KG1 (cell line): ENCODE measurements at places on chromosomes 11 and 22.

DNA sequence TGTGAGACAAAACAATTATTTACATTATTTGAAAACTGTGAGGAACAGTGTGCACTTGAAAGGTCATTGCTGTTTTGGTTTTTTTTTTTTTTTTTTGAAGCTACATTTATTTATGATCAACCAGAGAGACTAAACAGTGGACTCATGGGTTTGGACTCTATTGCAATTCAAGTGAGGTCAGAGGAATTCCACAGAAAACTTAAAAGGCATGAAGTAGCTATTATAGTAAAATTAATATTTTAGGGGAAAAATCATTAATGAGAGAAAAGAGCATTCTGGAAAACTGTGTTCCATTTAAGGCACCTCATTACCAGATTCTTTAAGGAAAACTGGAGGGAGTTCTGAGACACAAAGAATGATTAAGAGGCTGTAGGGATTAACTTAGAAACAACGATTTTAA is 102.8 kb downstream of the WNT11 start:
- no peak for DNase-seq

DNA sequence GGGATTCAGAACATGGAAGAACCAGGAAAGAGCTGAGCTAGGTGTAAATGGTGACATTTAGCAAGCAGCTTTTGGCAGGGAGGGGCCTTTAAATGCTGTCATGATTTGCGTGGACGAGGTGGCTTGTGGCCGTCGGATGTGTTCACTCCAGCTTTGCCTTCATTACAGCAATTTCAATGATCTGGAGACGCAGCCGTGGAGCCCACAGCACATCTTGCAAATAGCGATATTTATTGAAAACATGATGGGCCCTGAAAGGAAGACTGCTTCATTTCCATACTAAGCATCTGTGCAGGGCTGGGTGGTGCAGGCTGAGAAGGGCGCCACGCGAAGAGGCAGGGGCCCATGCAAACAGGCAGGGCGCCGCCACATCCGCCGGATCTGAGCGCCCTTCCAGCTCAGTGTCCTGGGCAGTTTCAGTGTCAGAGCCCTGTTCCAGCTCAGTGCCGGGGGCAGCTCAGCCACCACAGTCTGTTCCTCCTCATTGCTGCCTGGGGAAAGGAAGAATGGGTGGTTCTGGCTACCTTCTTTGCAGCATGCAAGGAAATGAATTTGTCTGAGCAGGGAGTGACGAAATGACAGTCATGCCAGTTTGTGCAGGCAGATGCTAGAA is 111.1 kb upstream of the TTC12 start:
- no peak for DNase-seq

DNA sequence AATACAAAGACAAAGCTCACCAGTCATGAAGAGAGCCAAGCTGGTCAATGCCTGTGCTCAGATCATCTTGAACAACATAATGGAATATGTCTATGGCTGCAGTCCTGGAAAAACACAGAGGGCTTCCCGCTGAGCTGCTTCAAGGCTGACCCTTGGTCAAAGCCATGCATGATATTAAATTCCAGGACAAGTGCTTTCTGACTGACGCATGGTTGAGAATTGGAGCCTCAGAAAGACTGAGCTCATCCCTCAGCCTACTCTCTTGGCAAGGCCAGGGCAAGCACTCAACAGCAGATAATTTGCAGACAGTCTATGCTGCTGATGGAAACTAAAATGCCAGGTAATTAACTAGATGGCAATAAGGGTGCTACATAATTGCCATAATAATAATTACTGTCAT is 89.2 kb downstream of the GALNT18 start:
- no peak for DNase-seq

GRCh38 chr11:87127101-87127500 is 89.4 kb downstream of the TMEM135 start:
- no peak for DNase-seq

GRCh38 chr11:122737951-122738693 is 82.6 kb downstream of the UBASH3B start:
- DNase-seq, result no peak

DNA sequence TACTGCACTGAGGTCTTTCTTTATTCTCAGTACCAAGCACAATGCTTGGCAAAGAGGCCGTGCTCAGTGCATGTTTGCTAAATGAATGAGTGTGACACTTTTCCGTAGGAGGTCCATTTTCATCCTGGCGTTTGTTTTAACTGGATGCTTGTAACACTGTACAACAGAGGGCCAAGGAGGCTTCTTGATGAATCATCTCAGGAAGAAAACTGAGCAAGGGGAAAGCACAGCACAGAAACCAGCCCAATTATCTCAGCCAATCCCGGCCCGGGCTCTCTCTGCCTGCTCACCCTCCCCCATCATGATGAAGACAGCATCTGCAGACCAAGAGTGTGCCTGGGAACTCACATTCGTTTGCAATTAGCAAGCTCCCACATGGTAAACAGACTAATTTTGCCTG is 570.3 kb downstream of the OPCML start:
- DNase-seq, result no peak

- DNase-seq, result no peak
Measured at GRCh38 chr11:80779905-80780605, 1339.2 kb upstream of the TENM4 start.

DNA sequence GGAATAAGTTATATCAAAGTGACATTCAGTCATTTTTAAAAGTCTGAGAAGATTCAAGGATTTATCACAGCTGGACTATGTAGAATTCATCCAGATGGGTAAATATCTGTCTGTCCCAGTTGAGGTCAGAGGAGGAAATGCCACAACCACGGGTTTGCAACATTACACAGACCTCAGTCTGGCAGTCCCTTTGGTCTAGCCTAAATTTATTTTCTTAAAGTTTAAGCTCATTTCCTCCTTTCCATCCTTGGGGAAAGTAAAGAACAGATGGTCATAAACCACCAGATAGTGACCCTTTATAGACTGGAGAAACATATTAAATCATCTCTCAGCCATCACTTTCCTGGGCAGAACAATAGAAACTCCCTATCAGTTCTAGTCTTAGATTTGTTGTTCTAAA is 238.4 kb upstream of the DDI1 start:
- no peak for DNase-seq

GRCh38 chr11:65134952-65135632 is 773 bp upstream of the SYVN1 start:
- DNase-seq, result peak; percentile 93

- DNase-seq, result no peak
Measured at GRCh38 chr11:45922425-45923082, at the start of gene LARGE2. TSS of gene LARGE2 (plus strand) at chr11:45922656. CDS start at chr11:45922883, 227 bp downstream.

DNA sequence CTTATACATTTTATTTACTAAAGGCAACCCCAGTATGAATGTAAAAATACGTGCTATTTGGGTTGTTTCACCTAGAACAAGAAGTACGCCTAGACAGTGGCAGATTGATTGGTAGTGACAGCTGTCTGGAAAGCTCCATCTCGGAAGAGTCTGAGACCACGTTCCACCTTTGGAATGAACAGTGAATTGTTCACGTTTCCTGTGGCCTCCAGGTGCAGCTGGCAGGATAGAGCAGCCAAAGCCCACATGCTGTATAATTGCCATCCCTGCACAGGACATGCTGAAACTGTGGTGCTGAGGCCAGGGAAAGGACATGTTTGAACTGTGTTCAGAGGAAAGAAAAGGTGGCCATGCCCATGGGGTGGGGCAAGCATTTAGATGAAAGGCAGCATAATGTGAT is 218.7 kb upstream of the MTNR1B start:
- no peak for DNase-seq

- DNase-seq, result no peak
Measured at GRCh38 chr11:34351687-34352469, 5.9 kb downstream of the ABTB2 start.

DNA sequence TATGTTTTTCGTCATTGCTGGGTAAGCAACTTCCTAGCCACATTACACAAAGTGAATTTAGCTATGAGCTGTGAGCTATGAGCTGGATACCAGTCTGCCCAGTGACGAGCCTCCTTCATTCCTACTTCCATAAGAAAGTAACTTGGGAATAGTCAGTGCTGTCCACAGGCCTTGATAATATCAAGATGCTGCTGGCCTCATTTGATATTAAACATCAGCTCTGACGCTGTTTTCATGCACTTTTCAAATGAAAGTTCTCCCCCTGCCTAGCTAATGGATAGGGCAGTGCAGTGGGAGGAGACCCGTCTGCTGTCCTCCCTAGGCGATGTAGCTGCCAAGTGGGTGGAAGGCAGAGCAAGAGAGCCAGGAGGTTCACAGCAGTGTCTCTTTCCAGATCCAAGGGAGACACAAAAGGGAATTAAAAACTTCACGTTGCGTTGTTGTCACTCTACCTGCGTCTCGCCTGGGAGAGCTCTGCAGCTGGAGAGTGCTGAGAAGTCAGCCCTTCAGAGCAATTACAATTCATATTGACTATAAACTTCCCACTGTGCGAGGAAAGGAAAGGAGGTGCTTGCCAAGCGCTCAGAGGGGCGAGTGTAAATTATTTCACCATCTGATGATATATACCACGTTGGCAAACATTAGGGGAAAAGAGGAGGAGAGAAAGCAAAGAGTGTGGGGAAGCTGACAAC is 861.4 kb downstream of the NTM start:
- DNase-seq, result no peak

DNA sequence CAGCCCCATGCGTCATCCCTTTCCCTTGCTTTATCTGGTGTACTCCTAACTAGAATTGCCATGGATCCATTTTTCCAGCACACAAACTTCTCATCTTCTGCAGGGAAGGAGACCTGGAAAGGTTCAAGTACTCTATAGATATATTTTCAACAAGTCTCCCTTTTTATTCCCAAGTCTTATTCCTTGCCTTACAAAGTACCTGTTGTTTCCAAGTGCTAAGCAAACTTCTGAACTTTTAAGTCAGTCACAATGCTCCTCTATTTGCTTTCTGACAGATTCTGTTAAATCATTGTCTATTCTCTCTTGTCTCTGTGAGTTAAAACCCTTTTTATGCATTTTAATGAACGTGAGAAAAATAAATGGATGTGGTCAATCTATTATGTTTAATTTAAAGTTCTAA is 20.4 kb downstream of the CCDC73 start:
- DNase-seq, result no peak

DNA sequence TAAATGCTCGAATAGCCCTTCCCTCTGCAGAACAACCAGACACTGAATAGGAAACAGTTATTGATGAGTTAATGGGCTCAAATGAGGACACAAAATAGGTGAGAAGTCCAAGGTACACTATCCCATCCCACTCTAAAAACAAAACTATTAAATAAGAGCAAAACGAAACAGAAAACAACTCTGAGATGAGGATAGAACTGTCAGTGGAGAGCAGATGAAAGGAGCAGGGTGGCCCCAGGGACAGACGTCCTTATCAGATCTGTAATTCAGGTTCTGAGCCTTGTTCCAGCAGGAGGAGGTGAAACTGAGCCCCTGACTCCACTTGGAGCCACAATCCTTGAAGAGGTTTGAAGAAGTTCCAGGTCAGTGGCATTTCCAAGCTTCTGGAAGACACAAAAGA is 8.5 kb upstream of the SNX19 start:
- DNase-seq, result no peak

DNA sequence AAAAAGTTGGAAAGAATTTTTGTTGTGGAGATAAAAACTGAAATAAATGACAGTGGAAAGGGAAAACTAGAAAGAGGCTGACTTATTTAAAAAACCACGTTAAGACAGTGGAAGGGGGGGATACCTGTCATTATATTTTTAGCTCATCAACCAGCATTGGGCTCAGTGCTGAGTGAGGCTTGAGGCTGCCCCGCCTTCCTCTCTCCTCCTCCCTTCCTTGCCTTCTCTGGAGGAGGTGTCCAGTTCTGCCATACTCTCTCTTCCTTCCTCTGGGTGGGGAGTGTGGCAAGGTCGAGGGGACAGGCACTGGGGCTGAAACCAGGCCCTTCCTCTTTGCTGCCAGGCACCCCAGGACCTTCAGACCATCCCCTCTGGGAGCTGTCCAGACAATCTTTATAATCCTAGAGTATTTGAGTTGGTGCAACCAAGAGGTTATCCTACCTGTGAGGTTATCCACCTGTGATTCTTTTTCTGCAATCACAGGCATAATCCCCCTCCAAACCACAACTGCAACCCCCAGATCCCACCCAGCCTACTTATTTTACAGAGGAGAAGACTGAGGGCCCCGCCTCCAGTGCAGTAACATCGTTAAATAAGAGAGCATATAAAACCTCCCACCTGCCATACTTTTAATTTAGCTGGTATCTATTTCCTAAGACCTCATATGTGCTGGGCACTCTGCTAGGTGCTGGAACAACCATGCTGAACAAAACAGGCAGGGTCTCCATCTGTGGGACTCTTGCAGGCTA is 578.5 kb downstream of the BUD13 start:
- no peak for DNase-seq

DNA sequence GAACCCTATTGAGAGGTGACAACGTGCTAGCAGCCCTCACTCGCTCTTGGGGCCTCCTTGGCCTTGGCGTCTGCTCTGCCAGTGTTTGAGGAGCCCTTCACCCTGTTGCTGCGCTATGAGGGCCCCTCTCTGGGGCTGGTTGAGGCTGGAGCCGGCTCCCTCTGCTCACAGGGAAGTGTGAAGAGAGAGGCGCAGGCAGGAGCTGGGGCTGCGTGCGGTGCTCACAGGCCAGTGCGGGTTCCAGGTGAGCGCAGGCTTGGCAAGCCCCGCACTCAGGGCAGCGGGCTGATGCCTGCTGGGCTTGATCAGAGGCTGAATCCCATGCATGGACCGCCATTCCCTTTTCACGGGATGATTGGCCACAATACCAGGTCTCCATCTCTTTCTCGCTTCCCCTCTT is 90.7 kb downstream of the DLG2 start:
- no peak for DNase-seq

DNA sequence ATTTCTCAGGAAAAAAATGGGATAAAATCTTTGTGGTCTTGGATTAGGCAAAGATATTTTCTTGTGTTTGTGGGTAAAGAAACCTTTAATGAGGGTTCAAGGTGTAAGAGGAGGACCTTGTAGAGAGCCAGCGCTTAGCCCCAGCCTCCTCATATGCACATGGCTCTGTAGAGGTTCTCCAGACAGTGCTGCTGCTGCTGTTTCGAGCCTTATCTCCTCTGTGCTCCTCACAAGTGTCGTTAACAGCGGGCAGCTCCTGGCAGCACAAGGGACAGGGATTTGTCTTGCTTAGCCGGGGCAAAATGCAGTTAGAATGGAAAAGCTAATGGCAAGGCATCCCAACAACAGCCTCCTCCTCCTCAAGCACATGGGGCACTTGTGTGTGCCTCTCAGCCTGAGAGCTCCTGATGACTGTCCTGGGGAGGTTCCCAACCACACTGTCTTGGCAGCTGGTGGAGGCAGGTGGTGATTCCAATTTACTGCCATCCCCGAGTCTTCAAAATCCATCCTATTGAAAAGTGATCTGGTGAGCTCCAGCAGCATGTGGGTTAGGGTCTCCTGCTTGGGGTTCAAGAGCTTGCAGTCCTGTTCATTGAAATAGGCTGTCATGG is 7.6 kb upstream of the MSANTD2 start:
- DNase-seq, result no peak
